ENCODE measurements at places on chromosomes 12 and 14. TPM values are rescaled to one million over a fixed set of nuclear protein-coding genes. Genes with fewer than 3 reads are reported as not detected.
A peak's percentile ranks its signal among the peaks of the same experiment; 100 is the strongest.

Gene CPM
- 14.7 TPM for total RNA-seq

DNA sequence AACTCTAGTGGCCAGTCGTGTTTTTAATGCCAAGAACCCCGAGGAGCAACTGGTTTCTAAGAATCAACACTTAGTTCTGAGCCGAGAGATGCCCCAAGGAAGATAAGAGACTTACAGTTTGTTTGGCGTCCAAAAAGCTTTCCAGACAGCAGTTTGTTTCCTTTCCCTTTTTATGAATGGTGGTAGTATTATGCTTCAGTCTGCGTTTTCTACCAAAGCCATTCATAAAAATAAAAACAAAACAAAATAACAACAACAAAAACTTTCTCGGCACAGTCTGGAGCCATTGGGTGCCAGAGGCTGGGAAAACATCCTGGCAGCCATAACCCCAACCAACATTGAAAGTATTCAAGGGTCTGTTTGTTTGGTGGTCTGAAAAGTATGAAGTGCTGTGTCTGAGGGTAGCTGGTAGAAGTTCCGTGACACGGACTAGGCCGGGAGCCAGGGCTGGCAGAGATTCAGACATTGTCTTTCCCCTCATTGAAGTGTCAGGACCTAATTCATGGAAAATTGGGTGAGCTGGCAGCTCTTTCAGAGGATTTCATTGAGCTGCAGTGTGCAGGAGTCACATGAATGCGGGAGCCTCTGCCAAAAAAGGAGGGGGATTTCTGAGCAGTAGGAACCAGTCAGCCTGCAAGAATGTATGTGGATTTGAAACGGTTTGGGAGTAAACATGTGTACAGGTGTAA is 124.2 kb downstream of the HMGA2 start:
- no peaks in the 10 kb centered on the region for H3K36me3 ChIP-seq
- H3K4me1 ChIP-seq: peaks cover 5% of the 10 kb centered on the region
- H3K27ac ChIP-seq: no peak overlapping the region
- peaks cover 13% of the 10 kb centered on the region for H3K27me3 ChIP-seq
- no peak for DNase-seq

DNA sequence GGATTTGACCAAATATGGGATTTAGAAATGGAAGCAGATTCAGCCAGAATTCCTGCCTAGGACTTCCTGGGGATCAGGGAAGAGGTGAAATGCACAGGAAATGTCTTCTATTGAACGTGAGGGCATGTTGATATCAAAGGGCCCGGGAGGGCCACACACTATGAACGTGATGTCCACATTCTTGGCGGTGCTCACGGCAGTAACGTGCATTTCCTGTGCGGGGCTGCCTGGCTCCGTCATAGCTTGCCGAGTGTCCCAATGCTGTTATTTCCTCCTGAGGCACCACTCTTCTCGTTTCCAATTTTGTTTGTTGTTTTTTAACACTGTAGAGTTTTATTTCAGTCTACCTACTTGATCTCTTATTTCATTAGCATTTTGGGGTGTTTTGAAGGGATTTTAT is 67.3 kb downstream of the ZNF664 start:
- no peak for DNase-seq
- H3K4me1 ChIP-seq: peaks cover 3% of the 10 kb centered on the region
- H3K36me3 ChIP-seq: no peaks in the 10 kb centered on the region
- no peak overlapping the region for H3K27ac ChIP-seq
- H3K4me3 ChIP-seq: no peak overlapping the region
- peaks cover 8% of the 10 kb centered on the region for H3K27me3 ChIP-seq

DNA sequence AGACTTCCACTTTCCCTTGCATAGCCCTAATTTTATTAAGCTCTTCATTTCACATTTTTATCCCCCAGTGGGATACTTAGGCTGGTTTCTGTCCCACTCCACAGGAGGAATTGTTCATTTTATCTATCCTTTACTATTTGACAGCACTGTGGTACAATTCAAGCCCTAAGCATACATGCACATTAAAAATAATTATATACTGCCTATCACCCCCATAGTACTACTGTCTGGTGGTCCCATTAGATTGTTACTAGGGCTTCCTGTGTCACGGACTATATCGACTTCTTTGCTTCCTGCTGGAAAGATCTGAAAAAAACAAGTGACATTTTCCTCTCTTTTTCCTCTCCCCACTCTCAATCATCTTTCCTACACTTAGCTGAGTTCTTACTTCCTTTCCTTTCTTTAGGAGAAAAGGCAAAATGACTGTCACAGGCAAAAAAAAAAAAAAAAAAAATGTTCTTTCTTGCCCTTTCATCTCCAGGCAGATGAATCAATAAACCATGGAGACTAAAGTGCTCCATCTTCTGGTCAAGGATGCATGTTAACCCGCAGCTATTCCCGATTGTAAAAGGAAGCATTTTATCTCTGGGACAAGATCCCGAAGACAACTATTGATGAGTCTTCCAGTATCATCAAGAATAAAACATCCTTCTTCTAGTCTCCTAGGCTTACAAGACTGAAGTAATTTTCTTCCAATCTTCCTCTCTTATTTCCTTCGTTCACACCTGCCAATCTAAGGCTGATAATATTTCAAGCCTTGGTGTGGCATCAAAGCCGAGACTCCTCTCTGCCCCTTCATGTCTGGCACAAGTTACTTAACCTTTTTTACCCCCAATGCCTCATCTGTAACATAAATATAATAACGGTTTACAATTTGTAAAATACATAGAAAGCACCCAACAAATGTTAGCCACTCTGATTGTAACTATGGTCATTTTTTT is 94.4 kb upstream of the PLEKHG7 start:
- H3K4me1 ChIP-seq: peaks cover 27% of the 10 kb centered on the region
- H3K36me3 ChIP-seq: no peaks in the 10 kb centered on the region
- peak overlapping the region; percentile 28 for H3K27ac ChIP-seq
- H3K4me3 ChIP-seq: no peak overlapping the region
- no peak for DNase-seq

- DNase-seq: no peak
- H3K4me1 ChIP-seq: peaks cover 14% of the 10 kb centered on the region
- H3K27me3 ChIP-seq: no peaks in the 10 kb centered on the region
- H3K27ac ChIP-seq: no peak overlapping the region
- H3K4me3 ChIP-seq: no peak overlapping the region
These were observed 478.0 kb downstream of the BTG1 start for GRCh38 chr12:91667694-91668093.

DNA sequence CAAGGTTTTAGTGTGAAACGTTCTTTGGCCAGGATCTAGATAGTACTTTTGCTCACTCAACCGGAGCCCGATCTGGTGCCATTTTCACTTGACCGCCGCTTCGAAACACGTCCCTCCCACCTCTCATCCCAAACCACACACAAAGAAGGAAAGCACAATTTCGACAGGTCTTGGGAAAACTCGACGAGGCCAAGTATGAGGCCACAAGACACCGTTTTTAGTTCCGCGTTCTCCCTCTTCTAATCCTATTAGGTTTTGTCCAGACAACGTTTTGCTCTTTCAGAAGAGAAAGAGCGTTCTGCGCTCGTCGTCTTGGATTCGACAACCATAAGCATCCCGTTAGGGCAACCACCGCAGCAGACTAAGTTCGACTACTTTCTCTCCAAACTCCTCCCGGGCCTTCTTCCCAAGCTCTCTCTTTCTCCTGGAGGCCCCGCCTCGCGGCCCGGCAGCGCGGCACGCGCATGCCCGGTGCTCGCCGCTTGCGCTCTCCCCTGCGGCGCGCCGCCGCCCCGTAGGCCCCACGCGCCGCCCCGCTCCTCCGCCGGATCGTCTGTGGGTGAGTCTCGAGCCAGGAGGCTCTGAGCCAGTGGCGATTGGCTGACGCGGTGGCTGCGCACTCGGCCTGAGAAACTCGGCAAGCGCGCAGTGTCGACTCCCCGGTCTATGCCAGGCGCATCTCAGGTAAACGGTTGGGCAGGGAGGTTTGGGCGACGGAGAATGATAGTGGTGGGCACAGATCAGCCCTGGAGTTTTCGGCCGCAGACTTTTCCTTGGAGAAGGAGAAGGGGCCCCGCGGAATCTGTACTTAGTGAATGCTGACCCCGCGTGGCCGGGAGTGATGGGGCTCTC is at the start of gene MIPOL1:
MIPOL1 (plus strand) TSS at position 517 of the 852 bp plus-strand sequence. CDS start 49,952 bp downstream, outside the sequence.
- peaks cover 15% of the 10 kb centered on the region for H3K27me3 ChIP-seq
- peak within 1 kb of the TSS; percentile 60 for H3K4me3 ChIP-seq
- no peaks in the 10 kb centered on the region for H3K36me3 ChIP-seq
- peak; percentile 38 for DNase-seq
- H3K27ac ChIP-seq: no peak within 1 kb of the TSS

- DNase-seq: peak; percentile 71
- H3K27me3 ChIP-seq: no peaks in the 10 kb centered on the region
- peaks cover 11% of the 10 kb centered on the region for H3K36me3 ChIP-seq
- H3K27ac ChIP-seq: peak overlapping the region; percentile 89
These were observed 57.0 kb upstream of the CERS5 start for GRCh38 chr12:50224026-50224692.

GRCh38 chr12:106681210-106681609 is 93.3 kb upstream of the RIC8B start:
- no peaks in the 10 kb centered on the region for H3K27me3 ChIP-seq
- H3K36me3 ChIP-seq: no peaks in the 10 kb centered on the region
- no peak overlapping the region for H3K27ac ChIP-seq
- H3K4me3 ChIP-seq: no peak overlapping the region
- H3K4me1 ChIP-seq: no peaks in the 10 kb centered on the region

DNA sequence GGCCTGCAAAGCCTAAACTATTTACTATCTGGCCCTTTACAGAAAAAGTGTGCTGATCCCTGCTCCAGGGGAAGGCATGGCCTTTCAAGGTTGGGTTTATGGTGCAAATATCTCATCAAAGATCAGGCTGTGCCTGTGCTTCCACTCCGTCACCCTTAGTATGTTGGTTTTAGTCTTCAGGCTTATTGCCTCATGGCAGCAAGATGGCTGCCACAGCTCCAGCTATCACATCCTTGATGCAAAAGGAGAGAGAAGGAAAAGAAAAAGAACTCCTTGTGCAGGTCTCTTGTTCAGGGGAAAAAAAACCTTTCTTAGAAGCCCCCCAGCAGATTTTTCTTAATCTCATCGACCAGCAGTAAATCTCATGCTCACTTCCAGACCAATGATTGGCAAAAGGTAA is 9.1 kb upstream of the HRK start:
- no peaks in the 10 kb centered on the region for H3K4me1 ChIP-seq
- H3K4me3 ChIP-seq: no peak overlapping the region
- DNase-seq: no peak
- H3K27me3 ChIP-seq: peaks cover 8% of the 10 kb centered on the region

DNA sequence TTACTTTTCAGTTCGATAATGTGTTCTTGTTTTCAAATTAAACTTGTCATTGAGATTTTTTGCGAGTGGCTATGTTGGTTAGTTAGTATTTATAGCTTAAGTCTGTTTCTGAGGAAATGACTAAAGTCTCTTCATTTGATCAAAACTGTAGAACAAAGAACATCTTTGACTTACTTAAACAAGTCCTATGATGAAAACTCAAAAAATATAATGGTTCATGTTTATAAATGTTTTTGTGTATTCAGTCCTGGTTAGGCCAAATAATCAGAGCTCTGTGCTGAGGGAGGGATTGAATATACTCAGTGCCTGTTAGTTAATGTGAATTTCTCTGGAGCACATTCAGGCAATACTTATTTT is 51.7 kb downstream of the PPFIBP1 start:
- no peak for DNase-seq
- H3K27me3 ChIP-seq: peaks cover 3% of the 10 kb centered on the region
- H3K27ac ChIP-seq: no peak overlapping the region
- H3K36me3 ChIP-seq: no peaks in the 10 kb centered on the region

Gene NOVA1
- not detected for total RNA-seq

- no peak within 1 kb of the TSS for H3K4me3 ChIP-seq
- H3K4me1 ChIP-seq: peaks cover 19% of the 10 kb centered on the region
- H3K36me3 ChIP-seq: no peaks in the 10 kb centered on the region
- DNase-seq: no peak
- H3K27me3 ChIP-seq: no peaks in the 10 kb centered on the region
These were observed at the start of gene KRT72 for GRCh38 chr12:52600941-52601481. Gene KRT72, minus strand, starts transcription at chr12:52601463. Its CDS starts 11 bp downstream, at chr12:52601452.

GRCh38 chr12:28209782-28210181 is 19.5 kb downstream of the CCDC91 start:
- no peak overlapping the region for H3K4me3 ChIP-seq
- H3K27ac ChIP-seq: no peak overlapping the region
- H3K4me1 ChIP-seq: peaks cover 10% of the 10 kb centered on the region
- H3K27me3 ChIP-seq: no peaks in the 10 kb centered on the region
- peaks cover 33% of the 10 kb centered on the region for H3K36me3 ChIP-seq

DNA sequence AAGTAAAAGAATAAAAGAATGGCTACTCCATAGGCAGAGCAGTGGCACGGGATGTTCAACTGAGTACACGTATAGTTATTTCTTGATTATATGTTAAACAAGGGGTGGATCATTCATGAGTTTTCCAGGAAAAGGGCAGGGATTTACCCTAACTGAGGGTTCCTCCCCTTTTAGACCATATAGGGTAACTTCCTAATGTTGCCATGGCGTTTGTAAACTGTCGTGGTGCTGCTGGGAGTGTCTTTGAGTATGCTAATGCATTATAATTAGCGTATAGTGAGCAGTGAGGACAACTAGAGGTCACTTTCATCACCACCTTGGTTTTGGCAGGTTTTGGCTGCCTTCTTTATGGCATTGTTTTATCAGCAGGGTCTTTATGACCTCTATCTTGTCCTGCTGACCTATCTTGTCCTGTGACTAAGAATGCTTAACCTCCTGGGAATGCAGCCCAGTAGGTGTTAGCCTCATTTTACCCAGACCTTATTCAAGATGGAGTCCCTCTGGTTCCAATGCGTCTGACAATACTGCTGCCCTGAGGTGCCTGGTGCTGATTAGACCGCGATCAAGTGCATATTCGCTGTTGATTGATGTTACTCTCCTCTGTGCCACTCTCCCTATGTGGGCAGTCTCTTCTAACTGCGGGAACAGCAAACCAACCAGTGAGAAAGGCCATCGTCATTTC is 67.6 kb upstream of the AMN1 start:
- no peaks in the 10 kb centered on the region for H3K27me3 ChIP-seq
- DNase-seq: no peak
- H3K27ac ChIP-seq: no peak overlapping the region
- H3K4me1 ChIP-seq: peaks cover 23% of the 10 kb centered on the region

- no peak overlapping the region for H3K4me3 ChIP-seq
- H3K36me3 ChIP-seq: no peaks in the 10 kb centered on the region
- no peaks in the 10 kb centered on the region for H3K27me3 ChIP-seq
- H3K27ac ChIP-seq: peak overlapping the region; percentile 21
- DNase-seq: no peak
- peaks cover 27% of the 10 kb centered on the region for H3K4me1 ChIP-seq
These were observed 49.2 kb upstream of the BCAT1 start for GRCh38 chr12:24997970-24998582.

DNA sequence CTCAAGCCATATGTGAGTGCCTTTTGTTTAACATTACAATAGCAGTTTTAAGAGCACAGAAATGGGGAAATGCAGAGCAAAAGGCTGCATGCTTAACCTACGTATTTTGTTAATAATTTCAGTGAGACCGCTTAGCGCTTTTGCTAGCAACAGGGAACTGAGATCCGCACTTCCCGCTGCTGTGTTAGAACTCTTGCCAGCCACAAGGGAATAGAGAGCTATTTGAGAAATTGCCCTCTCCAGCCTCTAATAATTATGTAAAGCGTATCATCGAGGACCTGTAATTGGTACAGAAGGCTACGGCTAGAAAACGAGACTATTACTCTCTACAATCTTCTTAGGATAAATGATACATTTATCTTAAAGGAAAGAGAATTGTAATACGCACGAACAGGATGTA is 205.2 kb upstream of the GRIP1 start:
- H3K27ac ChIP-seq: no peak overlapping the region
- no peaks in the 10 kb centered on the region for H3K4me1 ChIP-seq
- H3K4me3 ChIP-seq: no peak overlapping the region

Data from activated CD4-positive, alpha-beta memory T cell treated with anti-CD3 and anti-CD28 coated beads for 36 hours (primary cell).